ENCODE measurements at places on chromosomes 11 and 22.

- no peak for DNase-seq
Observed at GRCh38 chr11:71186806-71187205, 65.6 kb downstream of the SHANK2 start.

GRCh38 chr11:131809203-131809918 lies 438.9 kb downstream of the NTM start:
- peak; percentile 44 for DNase-seq

DNA sequence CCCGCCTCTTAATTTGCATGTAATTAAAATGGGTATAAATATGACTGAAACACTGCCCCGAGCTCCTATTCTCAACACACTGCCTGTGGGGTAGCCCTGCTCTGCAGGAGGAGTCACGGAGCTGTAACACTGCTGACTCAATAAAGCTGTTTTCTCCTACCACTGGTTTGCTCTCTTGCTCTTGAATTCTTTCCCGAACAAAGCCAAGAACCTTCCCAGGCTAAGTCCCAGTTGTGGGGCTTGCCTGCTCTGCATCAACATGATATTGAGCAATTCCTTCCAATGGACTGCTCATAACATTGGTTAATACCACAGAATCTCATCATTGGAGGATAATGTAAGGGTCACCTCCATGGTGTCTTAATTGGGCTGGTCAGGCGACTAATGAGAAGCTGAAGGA lies 114.4 kb downstream of the FBXO7 start:
- no peak for DNase-seq

DNA sequence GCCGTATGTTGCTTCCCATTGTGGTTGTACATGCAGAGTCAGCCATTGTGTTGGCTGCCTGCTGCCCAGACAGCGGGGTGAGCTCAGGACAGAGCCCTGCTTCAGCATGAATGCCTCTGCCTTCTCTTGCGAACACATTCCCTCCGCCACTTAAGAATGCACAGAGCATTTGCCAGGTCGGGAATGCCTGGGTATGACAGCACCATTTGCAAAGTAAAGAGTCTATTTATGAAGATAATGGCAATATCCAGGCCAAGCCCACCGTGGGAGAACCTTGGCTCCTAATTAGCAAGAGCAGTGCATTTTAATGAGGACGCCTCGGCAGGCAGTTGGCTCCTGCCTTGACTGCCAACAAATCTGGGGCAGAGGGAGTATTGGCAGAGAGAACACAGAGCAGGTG lies 62.5 kb upstream of the SORL1 start:
- DNase-seq = no peak

- DNase-seq = no peak
Observed at GRCh38 chr11:100612766-100613165, 74.3 kb upstream of the ARHGAP42 start.

DNA sequence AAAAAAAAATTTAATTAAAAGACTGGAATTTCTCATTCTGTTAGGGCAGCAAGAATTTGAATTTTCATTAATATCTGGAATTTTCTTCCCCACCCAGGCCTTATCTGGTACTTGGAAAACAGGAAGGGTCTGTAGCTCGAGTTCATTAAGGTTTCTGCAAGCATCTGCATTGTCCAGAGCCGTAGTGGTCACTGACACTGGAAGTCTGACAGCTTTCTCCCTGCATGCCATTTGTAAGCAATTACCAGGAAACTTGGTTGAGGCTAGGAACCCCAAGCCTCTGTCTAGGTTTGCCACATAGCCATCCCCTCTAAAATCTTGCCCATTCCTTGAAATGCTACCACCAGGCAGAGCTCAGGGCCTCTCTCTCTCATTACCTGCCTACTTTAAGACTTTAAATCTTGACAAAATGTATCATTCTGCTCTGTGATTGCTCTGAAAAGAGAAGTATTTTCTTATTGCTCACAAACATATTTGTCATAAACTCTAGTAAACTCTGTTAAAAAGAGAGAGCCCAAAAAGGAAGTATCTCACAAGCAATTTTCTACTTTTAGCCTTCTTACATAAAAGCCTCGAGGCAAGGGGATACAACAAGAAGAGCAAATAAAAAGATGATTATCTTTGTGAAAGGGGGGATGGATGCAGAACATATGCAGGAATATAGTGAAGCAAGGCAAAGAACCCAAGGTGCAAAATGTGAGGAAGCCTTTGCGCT lies 5.5 kb upstream of the PGM2L1 start:
- no peak for DNase-seq

GRCh38 chr11:19793326-19793725 lies 80.7 kb downstream of the NAV2 start:
- DNase-seq = no peak

- DNase-seq = no peak
Observed at GRCh38 chr11:66894141-66894540, 37.3 kb downstream of the LRFN4 start.

GRCh38 chr22:29833392-29833965 lies 4.6 kb downstream of the ASCC2 start:
- no peak for DNase-seq

DNA sequence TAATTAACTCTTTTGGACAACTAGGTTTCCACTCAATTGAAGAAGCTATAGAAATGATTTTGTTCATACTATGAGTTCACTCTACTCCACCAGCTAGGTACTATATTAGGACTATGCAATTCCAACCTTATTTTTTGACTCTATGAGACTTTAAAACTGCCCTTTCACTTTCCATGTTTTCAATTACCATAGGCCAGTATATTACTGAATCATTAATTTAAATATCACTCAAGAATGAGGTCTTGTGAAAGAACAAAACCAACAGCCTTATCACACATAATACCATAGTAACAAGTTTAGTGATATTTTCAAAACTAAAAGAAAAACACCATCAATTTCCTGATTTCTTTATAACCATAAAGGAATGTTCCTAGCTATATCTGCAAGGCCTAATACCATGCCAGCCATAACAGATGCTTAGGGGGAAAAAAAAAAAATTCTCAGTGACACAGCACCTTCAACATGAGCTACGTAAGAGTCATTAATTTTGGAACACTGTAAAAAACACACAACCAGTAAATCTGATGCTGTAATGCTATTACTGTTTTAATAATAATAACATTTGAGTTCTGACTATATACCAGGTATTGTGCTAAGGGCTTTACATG lies 6.1 kb downstream of the DCUN1D5 start:
- DNase-seq = no peak

GRCh38 chr11:130908770-130909625 lies 7.3 kb downstream of the SNX19 start:
- DNase-seq = peak; percentile 86

- DNase-seq = peak; percentile 38
Observed at GRCh38 chr11:101176381-101176780, 46.8 kb upstream of the PGR start.

GRCh38 chr22:46001046-46001425 lies 24.1 kb upstream of the WNT7B start:
- no peak for DNase-seq

- DNase-seq = no peak
Observed at GRCh38 chr11:66293777-66294625, 2.3 kb downstream of the TMEM151A start.

- no peak for DNase-seq
Observed at GRCh38 chr11:70090961-70091381, 12.9 kb downstream of the ANO1 start.

DNA sequence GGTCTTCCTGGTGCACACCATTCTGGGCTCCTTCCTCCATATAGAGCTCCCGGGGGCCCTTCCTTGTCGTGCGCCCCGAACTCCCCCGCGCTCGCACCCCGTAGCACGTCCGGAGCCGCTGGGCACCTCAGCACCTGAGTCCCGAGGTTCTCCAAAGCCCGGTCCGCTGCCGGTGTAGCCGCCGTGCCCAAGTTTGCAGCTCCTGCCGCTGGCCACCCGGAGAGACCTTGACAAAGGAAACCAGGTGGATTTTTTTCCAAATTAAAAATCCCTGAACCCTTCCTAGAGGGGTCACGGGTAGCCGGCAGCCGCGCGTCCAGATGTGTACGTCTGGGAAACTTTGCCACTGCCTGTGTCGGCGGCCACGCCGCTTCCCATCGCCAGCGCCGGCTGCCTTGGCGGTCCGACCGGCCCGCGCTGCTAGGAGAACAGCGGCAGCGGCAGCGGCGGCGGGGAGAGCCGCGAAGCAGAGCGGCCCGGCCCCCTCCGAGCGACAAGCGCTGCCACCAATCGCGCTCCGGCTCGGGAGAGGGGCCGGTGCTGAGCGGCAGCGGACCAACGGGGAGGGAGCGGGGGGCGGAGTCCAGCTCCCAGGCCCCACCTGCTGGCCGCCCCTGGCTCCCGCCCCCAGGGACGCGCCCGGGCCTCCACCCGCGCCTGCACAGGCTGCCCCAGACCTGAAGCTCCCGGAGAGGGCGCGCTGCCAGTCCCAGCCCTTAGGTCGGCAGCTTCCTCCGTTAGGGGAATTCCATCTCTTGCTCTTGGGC lies at the start of gene GALNT18:
Gene GALNT18 (minus strand): TSS at position 433 of the 767 bp plus-strand sequence.
- peak; percentile 88 for DNase-seq

GRCh38 chr22:47654922-47655491 lies 892.6 kb downstream of the TBC1D22A start:
- no peak for DNase-seq

Data from ELR (cell line).